ENCODE measurements at places on chromosomes 12 and 14.

DNA sequence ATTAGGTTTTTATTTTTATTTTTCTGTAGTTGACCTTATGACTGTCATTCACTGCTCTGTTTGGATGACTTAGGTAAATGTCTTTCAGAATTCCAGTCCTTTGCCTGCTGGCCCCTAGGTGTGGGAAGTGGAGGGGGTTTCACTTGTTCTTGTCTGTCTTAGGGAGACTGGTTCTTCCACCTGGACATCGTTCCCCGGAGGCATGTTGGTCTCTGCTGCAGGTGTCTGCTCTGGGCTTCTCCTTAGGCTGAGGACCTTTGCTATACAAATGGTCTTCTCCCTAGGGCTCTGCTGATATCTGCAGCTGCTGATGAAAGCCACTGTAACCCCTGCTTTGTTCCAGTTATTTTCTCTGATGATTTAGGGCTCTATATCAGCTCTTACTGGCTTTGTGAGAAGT, 97.1 kb downstream of the OTOGL start:
- no peak for DNase-seq

- DNase-seq, result no peak
Measured at GRCh38 chr14:55094292-55095157, 34.5 kb upstream of the LGALS3 start.

DNA sequence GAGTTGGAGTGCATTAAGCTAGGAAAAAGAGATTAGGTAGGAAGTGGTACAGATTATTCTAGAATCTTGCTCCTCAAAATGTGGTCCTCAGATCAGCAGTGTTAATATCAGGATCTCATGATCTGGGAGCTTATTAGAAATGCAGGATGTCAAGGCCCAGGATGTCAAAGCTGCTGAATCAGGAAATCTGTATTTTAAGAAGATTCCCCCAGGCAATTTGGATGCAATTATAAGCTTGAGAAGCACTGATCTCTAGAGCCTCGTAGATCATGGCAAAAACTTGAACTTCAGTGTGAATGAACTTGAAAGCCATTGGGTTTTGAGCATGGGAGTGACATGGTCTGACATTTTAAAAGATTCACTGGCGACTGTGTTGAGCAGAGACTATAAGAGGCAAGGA, 6.6 kb downstream of the NCAPD2 start:
- no peak for DNase-seq

DNA sequence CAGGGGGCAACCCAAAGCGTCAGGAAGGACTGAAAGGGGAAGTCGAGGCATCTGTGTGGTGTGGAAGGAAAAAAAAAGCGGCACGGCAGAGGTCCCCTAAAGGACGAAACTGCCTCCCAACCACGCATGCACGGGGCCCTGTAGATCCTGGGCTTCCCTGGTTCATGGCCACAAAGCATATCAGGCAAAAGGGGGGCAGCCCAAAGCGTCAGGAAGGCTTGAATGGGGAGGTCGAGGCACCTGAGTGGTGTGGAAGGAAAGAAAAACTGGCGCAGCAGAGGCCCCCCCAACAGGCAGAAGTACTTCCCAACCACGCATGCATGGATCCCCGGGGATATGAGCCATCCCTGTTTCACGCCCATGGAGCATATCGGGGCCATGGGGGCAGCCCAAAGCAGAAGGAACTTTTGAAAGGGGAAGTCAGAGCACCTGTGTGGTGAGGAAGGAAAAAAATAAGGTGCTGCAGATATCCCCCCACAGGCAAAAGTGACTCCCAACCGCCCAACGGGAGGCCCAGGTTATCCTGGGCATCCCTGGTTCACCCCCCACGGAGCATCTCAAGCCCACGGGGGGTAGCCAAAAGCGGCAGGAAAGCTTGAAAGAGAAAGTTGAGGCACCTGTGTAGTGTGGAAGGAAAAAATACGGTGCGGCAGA, 581.2 kb downstream of the ALG10 start:
- no peak for DNase-seq

DNA sequence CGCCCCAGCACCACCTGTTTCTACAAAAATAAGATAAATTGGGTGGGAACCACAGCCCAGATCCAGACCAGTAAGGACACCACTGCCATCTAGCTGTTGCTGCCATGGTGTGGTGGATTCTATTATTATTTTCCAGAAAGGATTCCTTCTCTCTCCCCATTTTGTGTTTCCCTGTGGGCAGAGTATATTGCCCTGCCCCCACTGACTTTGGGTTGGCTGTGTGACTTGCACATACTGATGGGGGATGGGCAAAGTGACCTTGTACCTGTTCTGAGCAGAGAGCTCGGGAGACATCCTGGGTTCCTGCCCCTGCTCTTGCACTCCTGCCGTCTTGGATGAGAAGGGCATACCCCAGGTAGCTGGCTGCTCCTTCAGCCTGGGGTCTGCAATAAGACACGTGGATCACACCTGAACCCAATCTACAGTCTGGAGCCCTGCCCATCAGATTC, 24.3 kb downstream of the MOAP1 start:
- peak; percentile 35 for DNase-seq

GRCh38 chr12:56631790-56632700, 1.9 kb upstream of the BAZ2A start:
- peak; percentile 46 for DNase-seq
